ENCODE measurements at places on chromosomes 6 and 20.

- peak; percentile 1 for DNase-seq
These were observed 249.0 kb upstream of the OPRM1 start for GRCh38 chr6:153790048-153790447.

- no peak for DNase-seq
These were observed 78.4 kb downstream of the ADTRP start for GRCh38 chr6:11700118-11700718.

- no peak for DNase-seq
These were observed 21.9 kb upstream of the NPBWR2 start for GRCh38 chr20:64129146-64129782.

- no peak for DNase-seq
These were observed 335.5 kb downstream of the GJA1 start for GRCh38 chr6:121770943-121771342.

DNA sequence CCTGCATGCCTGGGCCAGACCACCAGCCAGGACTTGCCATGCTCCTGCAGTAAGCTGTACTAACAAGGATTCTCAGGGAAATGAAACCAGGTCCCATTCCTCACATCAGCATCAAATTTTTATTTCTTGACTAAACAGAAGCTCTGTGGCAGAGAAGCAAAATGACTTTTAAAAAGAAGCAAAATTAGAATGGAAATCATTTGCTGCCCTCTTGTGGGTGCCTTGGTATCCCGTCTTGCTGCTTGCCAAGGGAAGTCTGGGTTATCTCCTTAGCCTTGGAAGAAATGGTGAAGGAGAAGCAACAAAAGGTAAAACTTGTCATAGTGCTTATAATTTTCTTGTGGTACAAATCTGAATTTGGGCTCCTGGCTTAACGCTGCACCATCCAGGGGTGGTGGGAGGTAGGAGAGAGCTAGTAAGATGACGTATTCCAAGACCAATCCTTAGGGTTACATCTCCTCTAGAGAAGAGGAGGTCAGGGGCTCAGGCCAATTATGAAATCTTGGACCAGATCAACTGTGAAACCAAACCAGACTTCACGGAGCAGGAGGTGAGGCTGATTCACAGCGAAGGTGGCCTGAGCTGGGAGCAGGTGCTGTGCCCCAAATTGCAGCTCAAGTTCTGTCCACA lies 107.5 kb downstream of the FAXC start:
- DNase-seq = no peak
